ENCODE measurements at places on chromosomes 6 and 20. TPM values are rescaled to one million over a fixed set of nuclear protein-coding genes. Genes with fewer than 3 reads are reported as not detected.
A peak's percentile ranks its signal among the peaks of the same experiment; 100 is the strongest.

DNA sequence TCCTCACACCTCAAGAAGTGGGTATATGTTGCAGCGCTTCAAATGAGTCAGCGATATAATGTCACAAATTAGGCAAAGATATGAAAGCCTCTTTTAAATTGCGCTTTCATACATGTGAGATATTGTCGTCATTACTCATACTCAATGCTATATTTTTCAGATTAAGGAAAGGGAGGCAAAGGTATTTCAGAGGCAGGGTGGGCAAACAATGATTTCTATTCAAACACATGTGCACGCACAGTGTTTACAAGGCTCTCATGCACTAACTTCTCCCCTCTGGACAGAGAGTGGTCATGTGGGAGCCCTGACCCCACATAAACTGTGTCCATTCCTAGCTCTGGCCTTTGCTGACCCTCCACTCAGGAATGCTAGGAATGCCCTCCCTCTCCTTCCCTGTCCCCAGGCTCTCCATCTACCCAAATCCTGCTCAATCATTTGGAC is 112.1 kb upstream of the TMEM170B start:
- H3K4me1 ChIP-seq = peaks cover 50% of the 10 kb centered on the region
- no peak overlapping the region for H3K4me3 ChIP-seq
- no peak for DNase-seq
- no peak overlapping the region for H3K27ac ChIP-seq
- no peaks in the 10 kb centered on the region for H3K36me3 ChIP-seq

The RCAN2 gene
- total RNA-seq = 3.6 TPM

The OR12D2 gene
- total RNA-seq = not detected

DNA sequence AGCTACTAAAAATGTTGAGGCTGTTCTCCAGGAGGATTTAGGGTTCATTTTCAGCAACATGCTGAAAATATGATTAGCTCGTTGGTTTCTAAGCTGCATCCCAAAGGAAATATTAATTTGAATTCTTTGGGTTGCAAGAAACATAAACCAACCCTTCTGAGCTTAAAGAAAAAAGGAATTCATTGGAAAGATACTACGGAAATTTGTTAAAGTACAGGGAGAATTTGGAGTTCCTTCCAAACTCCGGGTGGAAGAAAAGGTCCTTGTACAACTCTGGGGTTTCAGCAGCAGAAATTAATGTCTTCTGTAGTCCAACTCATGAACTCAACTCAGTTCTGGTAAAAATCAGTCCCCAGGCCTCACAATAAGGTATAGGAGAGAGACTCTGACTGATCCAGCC is 712.9 kb downstream of the UTRN start:
- no peak overlapping the region for H3K4me3 ChIP-seq
- peaks cover 3% of the 10 kb centered on the region for H3K36me3 ChIP-seq
- H3K27me3 ChIP-seq = no peaks in the 10 kb centered on the region
- no peaks in the 10 kb centered on the region for H3K4me1 ChIP-seq
- DNase-seq = no peak

DNA sequence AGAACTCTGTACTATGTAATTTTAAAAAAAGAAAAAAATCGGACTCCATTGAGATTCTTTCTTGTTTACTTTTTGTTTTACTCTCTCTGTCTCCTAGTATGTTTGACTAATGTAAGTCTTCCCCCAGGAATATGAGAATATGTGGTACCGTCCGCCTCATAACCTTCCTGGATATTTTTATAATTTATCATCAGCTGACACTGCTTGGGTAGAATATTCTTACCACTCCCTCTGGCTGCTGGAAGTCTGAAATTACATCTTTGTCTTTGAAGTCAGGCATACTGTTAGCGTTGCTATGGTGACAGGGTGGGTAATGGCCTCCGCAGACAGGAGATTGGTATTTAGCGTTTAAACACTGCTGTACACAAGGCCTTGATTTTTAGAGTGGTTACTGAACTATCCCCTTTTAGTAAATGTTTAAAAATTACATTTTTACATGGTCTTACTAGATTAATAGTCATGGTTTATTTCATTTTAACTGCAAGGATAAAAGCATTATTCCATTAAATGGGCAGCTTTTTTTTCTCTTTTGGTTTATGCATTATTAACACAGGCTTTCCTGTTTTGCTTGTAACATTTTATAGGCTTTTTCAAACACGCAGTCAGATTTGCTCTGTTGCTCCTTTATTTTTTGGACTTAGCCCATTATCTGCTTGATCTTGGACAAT is 176.4 kb downstream of the ARID1B start:
- no peaks in the 10 kb centered on the region for H3K27me3 ChIP-seq
- peak overlapping the region; percentile 54 for H3K4me3 ChIP-seq
- peak overlapping the region; percentile 83 for H3K27ac ChIP-seq
- DNase-seq = peak; percentile 32
- H3K36me3 ChIP-seq = no peaks in the 10 kb centered on the region

The CALHM6 gene
- total RNA-seq = 4.6 TPM

GRCh38 chr20:53918949-53919361 is 151.4 kb downstream of the BCAS1 start:
- H3K4me1 ChIP-seq = peaks cover 42% of the 10 kb centered on the region
- peak; percentile 43 for DNase-seq
- no peak overlapping the region for H3K27ac ChIP-seq
- H3K36me3 ChIP-seq = no peaks in the 10 kb centered on the region

- no peaks in the 10 kb centered on the region for H3K27me3 ChIP-seq
- H3K27ac ChIP-seq = no peak overlapping the region
- DNase-seq = no peak
Measured at GRCh38 chr6:15429141-15430110, 183.6 kb downstream of the JARID2 start.

The TMEM151B gene
- 21.2 TPM for total RNA-seq

- no peaks in the 10 kb centered on the region for H3K36me3 ChIP-seq
- peaks cover 25% of the 10 kb centered on the region for H3K4me1 ChIP-seq
- peak overlapping the region; percentile 32 for H3K4me3 ChIP-seq
- no peak for DNase-seq
- peaks cover 58% of the 10 kb centered on the region for H3K27me3 ChIP-seq
- H3K27ac ChIP-seq = no peak overlapping the region
Measured at GRCh38 chr6:44003345-44004061, 123.7 kb downstream of the MRPL14 start.

GRCh38 chr6:28648878-28649375 is 123.2 kb downstream of the GPX5 start:
- peak overlapping the region; percentile 95 for H3K27ac ChIP-seq
- peaks cover 8% of the 10 kb centered on the region for H3K27me3 ChIP-seq
- no peaks in the 10 kb centered on the region for H3K36me3 ChIP-seq
- peaks cover 10% of the 10 kb centered on the region for H3K4me1 ChIP-seq
- H3K4me3 ChIP-seq = peak overlapping the region; percentile 93

- H3K36me3 ChIP-seq = no peaks in the 10 kb centered on the region
- DNase-seq = no peak
- H3K4me3 ChIP-seq = no peak overlapping the region
- H3K4me1 ChIP-seq = peaks cover 13% of the 10 kb centered on the region
Measured at GRCh38 chr6:134619077-134619476, 301.2 kb upstream of the SGK1 start.

DNA sequence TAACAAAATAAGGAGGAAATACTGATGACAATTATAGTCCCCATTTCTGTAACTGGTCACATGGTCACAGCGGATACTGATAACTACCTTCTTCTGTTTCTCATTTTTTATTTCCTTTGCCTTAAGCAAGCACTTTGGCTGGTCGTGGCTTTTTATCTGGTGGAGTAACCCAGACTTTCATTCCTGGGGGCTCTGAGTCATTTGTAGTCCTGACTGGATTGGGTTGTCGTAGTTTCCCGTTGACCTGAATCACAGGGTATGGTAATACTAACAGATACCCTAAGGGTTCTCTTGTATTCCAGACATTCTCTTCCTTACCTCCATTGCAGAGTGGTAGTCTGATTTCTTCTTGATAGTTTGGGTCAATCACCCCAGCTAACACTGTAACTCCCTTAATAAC is 500.3 kb upstream of the ADGRB3 start:
- H3K27me3 ChIP-seq = no peaks in the 10 kb centered on the region
- H3K4me3 ChIP-seq = no peak overlapping the region
- H3K27ac ChIP-seq = no peak overlapping the region
- peaks cover 5% of the 10 kb centered on the region for H3K4me1 ChIP-seq
- no peaks in the 10 kb centered on the region for H3K36me3 ChIP-seq

The EEF1A2 gene
- total RNA-seq = 4.6 TPM

The TRIM10 gene
- total RNA-seq = not detected

GRCh38 chr20:55354720-55355119 is 650.6 kb downstream of the CBLN4 start:
- DNase-seq = no peak
- H3K36me3 ChIP-seq = no peaks in the 10 kb centered on the region
- no peak overlapping the region for H3K27ac ChIP-seq
- peaks cover 4% of the 10 kb centered on the region for H3K27me3 ChIP-seq
- H3K4me1 ChIP-seq = no peaks in the 10 kb centered on the region

The OR2B6 gene
- not detected for total RNA-seq

- no peak for DNase-seq
- no peaks in the 10 kb centered on the region for H3K27me3 ChIP-seq
- no peaks in the 10 kb centered on the region for H3K4me1 ChIP-seq
- H3K4me3 ChIP-seq = no peak overlapping the region
Measured at GRCh38 chr20:53454675-53455276, 138.9 kb downstream of the ZNF217 start.

- no peak for DNase-seq
- H3K27me3 ChIP-seq = no peaks in the 10 kb centered on the region
- no peaks in the 10 kb centered on the region for H3K4me1 ChIP-seq
- H3K4me3 ChIP-seq = no peak overlapping the region
Measured at GRCh38 chr20:5596401-5597193, 153.6 kb upstream of the SHLD1 start.

The SIRPB2 gene
- not detected for total RNA-seq

- H3K27ac ChIP-seq = no peak overlapping the region
- H3K36me3 ChIP-seq = peaks cover 16% of the 10 kb centered on the region
- DNase-seq = no peak
- no peaks in the 10 kb centered on the region for H3K27me3 ChIP-seq
- H3K4me3 ChIP-seq = no peak overlapping the region
Measured at GRCh38 chr6:85561750-85562357, 31.8 kb downstream of the SNX14 start.

The TGM6 gene
- total RNA-seq = not detected

- H3K4me3 ChIP-seq = no peak overlapping the region
- H3K36me3 ChIP-seq = no peaks in the 10 kb centered on the region
- no peak for DNase-seq
- H3K27me3 ChIP-seq = peaks cover 29% of the 10 kb centered on the region
Measured at GRCh38 chr20:22921595-22922421, 113.3 kb upstream of the SSTR4 start.

DNA sequence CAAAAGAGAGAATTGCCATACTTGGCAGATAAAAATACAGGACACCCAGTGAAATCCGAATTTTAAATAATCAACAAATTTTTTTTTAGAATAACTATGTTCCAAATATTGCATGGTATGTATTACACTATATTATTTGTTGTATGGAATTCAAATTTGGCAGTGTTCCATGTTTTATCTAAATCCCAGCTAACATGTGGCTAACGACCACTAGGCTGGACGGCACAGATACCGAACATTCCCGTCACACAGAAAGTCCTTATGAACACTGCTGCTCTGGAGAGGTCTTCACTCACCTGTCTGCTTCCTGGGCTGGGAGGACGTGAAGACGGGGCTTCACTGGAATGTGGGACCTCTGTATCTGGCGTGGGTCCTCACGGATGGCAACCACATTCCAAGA is 32.8 kb downstream of the SNX5 start:
- H3K4me1 ChIP-seq = peaks cover 44% of the 10 kb centered on the region
- H3K4me3 ChIP-seq = peak overlapping the region; percentile 24
- DNase-seq = no peak
- H3K27me3 ChIP-seq = peaks cover 7% of the 10 kb centered on the region

The CLPSL1 gene
- total RNA-seq = not detected

The EPB41L1 gene
- total RNA-seq = 30.6 TPM

The CDH22 gene
- total RNA-seq = not detected

The C6orf132 gene
- total RNA-seq = 0.14 TPM

The FNDC11 gene
- total RNA-seq = 1.5 TPM

DNA sequence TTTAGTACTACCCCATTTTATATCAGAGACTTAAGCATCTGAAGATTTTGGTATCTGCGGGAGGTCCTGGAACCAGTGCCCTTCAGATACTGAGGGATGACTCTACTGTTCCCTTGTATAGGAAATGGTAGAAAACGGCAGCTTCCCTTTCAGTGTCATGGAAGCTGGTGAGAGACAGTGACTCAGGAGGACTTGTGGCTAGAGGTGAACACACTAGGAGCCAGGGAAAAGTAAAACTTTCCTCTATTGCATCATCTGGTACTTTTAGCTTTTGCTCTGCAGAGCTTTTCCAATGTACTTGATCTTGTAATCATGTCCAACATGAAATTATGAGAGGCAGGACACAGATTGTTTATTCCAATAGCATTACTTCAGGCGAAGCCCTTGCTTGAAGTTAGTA is 45.0 kb downstream of the RNF144B start:
- H3K27me3 ChIP-seq = no peaks in the 10 kb centered on the region
- H3K4me1 ChIP-seq = no peaks in the 10 kb centered on the region
- no peak overlapping the region for H3K4me3 ChIP-seq
- no peak overlapping the region for H3K27ac ChIP-seq
- DNase-seq = no peak
- no peaks in the 10 kb centered on the region for H3K36me3 ChIP-seq

DNA sequence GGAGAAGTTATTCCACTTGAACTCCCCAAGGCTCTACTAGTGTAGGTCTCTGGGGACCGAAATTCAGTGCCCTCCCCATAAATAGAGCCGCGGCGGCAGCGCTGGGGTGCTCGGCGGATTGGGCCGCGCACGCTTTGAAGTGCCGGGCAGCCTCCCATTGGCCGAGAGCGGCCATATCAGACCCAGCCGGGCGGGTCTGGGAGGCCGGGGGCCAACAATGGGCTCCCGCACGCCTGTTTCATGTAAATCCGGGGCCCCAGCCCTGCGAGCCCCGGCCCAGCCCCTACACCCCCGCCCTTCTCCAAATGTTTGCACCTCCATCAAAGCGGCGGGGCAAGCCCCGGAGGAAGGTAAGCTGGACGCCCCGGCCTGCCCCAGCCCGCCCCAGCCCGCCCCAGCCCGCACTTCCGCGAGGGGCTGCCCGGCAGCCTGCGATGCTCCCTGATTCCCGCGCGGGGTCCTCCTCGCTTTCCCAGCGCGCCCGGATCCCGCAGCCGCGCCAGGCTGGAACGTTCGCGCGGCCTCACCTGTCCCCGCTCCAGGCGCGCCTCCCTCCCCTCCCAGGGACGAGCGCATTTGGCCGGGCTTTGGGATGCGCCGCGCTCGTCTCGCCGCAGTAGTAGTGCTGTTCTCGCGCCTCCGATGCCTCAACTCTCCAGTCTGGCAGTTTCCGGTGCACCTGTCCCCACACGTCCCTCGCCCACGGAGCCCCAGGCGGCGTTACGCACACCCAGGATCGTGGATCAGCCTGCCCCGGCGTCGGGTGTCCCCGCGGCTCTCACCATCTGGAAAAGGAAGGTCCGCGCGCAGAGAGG is at the start of gene TBXT:
Gene TBXT, minus strand, starts transcription at position 51 of the 815 bp plus-strand sequence. CDS start 260 bp downstream, outside the sequence.
- peaks cover 3% of the 10 kb centered on the region for H3K36me3 ChIP-seq
- peak within 1 kb of the TSS; percentile 89 for H3K4me3 ChIP-seq
- peaks cover 58% of the 10 kb centered on the region for H3K27me3 ChIP-seq
- H3K27ac ChIP-seq = no peak within 1 kb of the TSS
- peaks cover 6% of the 10 kb centered on the region for H3K4me1 ChIP-seq
- DNase-seq = no peak

- peaks cover 20% of the 10 kb centered on the region for H3K36me3 ChIP-seq
- H3K4me3 ChIP-seq = no peak overlapping the region
- H3K4me1 ChIP-seq = peaks cover 8% of the 10 kb centered on the region
Measured at GRCh38 chr6:47592131-47592840, 106.1 kb upstream of the ADGRF4 start.

The MCHR2 gene
- not detected for total RNA-seq
